Renal cortical epithelial cell (primary cell): ENCODE measurements at places on chromosomes 16 and 17.

- no peak for DNase-seq
These were observed 2.4 kb downstream of the C1QL1 start for GRCh38 chr17:44965481-44966234.

- DNase-seq: no peak
These were observed 227.3 kb upstream of the IRX5 start for GRCh38 chr16:54703339-54703738.

DNA sequence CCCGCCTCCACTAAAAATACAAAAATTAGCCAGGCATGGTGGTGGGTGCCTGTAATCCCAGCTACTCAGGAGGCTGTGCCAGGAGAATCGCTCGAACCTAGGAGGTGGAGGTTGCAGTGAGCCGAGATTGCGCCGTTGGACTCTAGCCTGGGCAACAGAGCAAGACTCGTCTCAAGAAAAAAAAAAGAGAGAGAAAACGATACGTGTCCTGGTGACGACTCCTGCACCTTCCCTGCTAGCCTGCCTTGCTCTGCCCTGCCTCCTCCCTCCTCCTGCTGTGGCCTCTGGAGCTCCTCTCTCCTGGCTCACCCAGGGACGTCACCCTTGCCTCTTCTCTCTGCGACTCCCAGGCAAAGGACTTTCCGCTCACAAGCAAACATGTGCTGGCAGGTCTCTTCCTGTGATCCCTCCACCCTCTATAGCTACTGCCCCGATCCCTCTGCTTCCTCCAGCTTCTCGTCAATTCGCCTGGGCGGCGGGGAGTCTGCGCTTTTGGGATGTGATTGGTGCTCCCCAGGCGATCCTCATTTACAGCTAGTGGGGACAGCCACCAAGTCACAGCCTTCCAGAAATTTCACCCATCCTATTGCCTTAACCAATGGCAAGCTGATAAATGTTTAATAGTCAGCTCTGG, 25.5 kb upstream of the CBX4 start:
- no peak for DNase-seq

GRCh38 chr17:81309140-81309858, 14.2 kb upstream of the SLC38A10 start:
- peak; percentile 57 for DNase-seq
